ENCODE measurements at places on chromosomes 12 and 14.
A peak's percentile ranks its signal among the peaks of the same experiment; 100 is the strongest.

- no peak for DNase-seq
These were observed 36.2 kb downstream of the CHGA start for GRCh38 chr14:92959189-92959531.

GRCh38 chr12:50589650-50590435, 85.1 kb downstream of the DIP2B start:
- DNase-seq, result peak; percentile 41

- DNase-seq, result no peak
These were observed 191.4 kb downstream of the TTC7B start for GRCh38 chr14:90624732-90625400.

DNA sequence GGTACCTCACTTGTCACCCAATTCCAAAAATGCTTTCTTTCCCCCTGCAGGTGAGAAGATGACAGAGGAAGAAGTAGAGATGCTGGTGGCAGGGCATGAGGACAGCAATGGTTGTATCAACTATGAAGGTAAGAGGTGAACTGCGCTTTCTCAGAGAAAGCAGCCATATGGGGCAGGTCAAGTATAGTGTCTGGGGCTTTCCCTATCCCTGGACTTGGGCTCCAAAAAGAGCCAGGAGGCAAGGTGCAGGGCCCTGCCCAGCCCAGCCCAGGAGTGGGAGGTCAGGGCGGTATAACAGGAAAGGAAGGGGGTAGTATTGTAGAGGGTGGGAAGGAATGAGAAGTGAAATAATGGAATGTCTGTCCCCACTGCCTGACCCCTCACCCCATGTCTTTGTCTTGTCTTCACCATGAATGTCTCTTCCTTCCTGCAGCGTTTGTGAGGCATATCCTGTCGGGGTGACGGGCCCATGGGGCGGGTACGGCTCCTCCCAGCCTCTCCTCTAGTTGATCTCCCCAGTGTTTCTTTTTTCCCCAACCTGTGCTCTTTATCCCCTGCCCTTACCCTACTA, 2.1 kb downstream of the MYL6 start:
- no peak for DNase-seq

GRCh38 chr12:78418919-78419318, 445.7 kb upstream of the SYT1 start:
- no peak for DNase-seq

GRCh38 chr14:71589609-71590008, 342.6 kb upstream of the RGS6 start:
- DNase-seq, result no peak

DNA sequence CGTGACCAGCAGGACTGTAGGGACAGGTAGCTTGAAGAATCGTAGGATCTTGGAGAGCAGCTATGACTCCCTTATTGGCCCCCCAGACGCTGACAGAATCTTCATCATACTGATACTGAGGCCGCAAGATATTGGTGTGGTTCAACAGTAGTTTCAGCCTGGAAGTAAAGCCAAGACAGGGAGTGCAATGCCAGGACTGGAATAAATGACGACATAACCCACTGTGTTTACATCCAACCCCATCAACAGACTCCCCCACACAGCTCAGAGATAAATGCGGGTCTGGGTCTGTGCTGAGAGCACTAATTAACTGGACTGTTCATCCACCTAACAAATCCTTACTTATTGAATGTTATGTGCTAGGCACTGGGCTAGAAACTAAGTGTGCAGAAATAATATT, 16.6 kb downstream of the NOXRED1 start:
- no peak for DNase-seq

DNA sequence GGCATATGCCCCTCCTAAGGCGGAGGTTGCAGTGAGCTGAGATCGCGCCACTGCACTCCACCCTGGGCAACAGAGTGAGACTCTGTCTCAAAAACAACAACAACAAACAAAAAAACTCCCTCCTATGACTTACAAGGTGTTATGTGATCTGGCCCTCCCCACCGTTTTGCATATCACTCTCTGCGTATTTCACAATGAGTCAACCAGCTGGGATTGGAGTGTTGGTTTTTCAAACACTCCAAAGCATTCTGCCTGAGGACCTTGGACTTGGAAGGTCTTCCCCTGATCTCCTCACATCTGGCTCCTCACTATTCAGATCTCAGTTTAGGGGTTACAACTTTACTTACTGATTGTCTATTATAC, 14.0 kb downstream of the MANSC1 start:
- no peak for DNase-seq

GRCh38 chr12:57011438-57012424, 4.6 kb downstream of the TAC3 start:
- no peak for DNase-seq

DNA sequence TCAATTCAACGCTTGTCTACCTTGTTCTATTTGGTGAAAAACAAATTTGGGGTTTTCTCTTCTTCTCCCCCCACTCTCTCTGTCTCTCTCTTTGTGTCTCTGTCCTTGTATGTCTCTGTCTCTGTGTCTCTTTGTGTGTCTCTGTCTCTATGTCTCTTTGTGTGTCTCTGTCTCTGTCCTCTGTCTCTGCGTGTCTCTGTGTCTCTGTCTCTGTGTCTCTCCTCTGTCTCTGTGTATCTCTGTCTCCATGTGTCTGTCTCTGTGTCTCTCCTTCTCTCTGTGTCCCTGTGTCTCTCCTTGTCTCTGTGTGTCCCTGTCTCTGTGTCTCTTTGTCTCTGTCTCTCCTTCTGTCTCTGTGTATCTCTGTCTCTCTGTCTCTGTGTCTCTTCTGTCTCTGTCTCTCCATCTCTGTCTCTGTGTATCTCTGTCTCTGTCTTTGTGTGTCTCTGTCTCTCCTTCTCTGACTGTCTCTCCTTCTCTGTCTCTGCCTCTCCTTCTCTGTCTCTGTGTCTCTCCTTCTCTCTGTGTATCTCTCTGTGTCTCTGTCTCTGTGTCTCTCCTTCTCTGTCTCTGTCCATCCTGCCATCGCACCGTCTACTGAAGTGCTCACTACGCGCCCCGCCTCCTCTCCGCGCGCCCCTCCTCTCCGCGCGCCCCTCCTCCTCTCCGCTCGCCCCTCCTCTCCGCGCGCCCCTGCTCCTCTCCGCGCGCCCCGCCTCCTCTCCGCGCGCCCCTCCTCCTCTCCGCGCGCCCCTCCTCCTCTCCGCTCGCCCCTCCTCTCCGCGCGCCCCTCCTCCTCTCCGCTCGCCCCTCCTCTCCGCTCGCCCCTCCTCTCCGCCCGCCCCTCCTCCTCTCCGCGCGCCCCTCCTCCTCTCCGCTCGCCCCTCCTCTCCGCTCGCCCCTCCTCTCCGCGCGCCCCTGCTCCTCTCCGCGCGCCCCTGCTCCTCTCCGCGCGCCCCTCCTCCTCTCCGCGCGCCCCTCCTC, 12.8 kb downstream of the LRCOL1 start:
- DNase-seq, result no peak

- DNase-seq, result no peak
These were observed 95.2 kb downstream of the EGLN3 start for GRCh38 chr14:33855672-33856071.

GRCh38 chr12:54039417-54040147, 6.7 kb downstream of the HOXC5 start:
- no peak for DNase-seq

DNA sequence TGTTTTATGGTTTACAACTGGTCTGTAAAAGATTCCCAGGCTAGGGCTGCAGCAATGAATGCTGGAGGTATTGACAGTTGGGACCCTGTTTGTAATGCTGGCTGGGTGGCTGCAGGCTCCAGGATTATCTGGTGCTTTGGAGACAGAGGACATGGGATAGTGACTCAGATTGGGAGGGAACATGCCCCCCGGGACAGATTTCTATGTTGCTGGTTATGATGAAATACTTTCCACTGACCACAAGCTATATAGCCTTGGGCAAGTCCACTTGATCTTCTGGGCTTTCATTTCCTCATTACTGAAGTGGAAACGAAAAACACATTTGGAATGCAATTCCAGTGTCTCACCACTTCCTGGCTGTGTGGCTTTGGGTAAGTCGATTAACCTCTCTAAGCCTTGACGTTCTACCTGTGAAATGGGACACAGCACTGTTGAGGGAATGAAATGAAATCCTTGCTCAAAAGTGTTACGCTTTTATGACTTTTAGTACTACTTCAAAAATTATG, 6.3 kb upstream of the TPCN1 start:
- DNase-seq, result peak; percentile 84

GRCh38 chr14:98172243-98172778, 1099.7 kb downstream of the BCL11B start:
- no peak for DNase-seq

- DNase-seq, result peak; percentile 77
These were observed 1.6 kb downstream of the CTDSP2 start for GRCh38 chr12:57844709-57845477.

DNA sequence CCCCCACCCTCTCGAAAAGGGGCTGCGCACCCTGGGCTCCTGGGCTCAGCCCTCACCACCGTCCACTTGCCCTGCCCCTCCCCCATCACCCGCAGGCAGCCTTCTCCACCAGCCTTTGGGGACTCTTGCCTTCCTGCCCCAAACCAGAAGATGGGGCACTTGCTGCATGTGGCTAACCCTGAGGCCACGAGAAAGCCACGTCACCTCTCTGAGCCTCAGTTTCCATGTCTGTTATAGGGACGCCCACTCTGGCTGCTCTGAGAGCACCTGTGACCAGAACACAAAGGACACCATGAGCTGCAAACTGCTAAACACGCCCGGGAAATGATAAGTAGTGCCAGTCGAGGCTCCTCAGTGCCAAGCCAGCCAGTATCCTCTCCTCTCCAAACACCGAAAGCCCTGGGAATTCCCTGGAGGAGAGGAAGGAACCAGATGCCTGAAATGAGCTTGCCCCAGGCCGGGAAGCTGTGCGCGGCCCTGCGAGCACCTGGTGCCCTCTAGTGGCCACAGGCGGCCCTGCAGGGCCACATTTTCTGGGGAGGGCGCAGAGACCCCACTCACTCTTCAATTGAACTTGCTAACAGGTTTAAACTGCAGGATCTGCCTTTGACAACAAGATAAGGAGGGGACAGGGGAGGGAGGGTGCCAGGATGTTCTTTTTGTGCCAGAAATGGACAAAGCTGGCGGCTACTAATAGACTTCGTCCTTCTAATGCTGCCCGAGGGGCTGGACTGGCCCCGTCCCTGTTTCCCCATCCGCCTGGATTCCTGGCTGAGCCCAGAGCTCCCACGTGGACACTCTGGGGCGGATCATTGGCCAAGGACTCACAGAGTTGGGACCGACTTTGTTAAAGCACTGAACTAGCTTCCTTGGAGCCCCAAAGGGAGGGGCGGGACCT, 10.2 kb upstream of the SERPINA9 start:
- DNase-seq, result peak; percentile 72

- peak; percentile 65 for DNase-seq
These were observed 54.3 kb downstream of the CLMN start for GRCh38 chr14:95265106-95266094.

GRCh38 chr12:88793096-88793495, 212.8 kb upstream of the KITLG start:
- DNase-seq, result no peak

DNA sequence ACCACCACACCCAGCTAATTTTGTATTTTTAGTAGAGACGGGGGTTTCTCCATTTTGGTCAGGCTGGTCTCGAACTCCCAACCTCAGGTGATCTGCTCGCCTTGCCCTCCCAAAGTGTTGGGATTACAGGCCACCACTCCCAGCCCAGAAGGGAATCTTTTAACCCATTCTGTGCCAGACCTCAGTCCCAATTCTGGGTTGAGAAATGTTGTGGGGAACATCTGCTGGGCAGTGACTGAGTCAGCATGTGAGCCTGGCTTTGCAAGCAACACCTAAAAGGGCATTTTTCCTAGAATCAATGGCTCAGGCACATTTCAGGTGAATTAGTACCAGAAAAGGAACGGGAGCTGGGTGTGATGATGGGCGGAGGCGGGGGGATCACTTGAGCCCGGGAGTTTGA, 7.6 kb upstream of the SPATS2 start:
- DNase-seq, result no peak

DNA sequence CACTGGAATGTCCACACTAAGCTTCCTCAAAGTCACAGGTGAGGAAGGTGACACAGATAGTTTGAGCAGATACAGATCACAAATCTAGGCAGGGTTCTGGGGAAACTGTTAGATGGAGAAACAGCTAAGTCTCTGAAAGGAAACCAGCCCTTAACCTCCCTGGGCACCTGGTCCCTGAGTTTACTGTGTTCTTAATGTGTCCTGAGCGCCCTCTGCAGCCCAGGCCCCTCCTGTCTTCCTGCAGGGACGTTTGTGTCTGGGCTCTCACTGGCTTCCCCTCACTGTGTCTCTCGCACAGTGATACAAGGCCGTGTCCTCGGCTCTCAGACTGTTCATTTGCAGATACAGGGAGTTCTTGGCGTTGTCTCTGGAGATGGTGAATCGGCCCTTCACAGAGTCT, 684.3 kb downstream of the TMEM121 start:
- no peak for DNase-seq

GRCh38 chr14:106201376-106201775, 675.0 kb downstream of the TMEM121 start:
- DNase-seq, result no peak

DNA sequence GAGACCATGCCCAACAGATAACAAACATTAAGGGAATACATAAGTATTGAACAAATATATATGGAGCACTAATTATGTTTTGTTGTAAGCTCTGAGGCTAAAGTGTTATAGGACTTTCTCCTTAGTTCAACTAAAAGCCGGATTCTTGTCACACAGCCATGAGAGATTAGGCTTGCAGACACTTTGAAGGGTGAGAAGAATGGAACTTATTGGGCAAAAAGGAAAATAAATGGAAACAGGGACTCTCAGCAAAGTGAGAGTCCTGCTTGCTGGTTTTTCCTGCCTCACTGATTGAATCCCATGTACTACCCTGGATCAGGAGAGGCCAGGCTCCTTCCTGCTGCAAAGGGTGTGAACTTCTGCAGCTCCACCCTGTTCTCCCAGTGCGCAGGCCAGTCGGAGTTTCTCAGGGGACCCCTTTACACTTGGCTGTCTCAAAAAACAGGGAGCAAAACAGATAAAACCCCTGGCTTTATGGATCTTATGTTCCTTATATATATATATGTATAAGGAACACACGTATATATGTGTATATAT, 77.1 kb upstream of the FUT8 start:
- DNase-seq, result no peak

DNA sequence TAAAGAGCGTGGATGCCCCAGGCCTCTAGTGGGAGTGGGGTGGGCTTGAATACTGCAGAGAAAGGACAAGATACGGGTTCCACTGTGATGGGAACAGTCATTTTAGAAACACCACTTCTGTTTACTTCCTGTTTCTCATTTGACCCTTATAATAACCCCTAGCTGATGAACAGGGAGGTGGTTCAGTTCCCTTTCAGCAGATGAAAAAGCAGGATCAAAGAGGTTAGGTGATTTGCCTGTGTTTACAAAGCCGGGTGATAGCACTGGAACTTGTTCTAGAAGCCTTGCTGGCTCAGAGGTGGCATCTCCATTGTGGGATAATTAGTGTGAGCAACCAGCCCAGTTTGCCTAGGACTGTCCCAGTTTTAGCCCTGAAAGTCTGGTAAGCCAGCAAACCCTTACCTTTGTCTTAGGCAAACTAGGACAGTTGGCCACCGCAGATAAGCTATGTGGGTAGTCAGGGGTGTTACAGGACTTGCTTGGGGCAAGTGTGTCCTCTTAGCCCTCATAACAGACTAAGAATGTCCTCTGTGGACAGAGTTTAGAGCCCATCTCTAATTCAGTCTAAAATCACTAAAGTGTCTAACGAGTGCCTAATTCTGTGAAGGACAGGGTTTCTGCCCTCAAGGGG, 7.5 kb upstream of the LRP1-AS start:
- no peak for DNase-seq

- no peak for DNase-seq
These were observed 507.5 kb downstream of the NAV3 start for GRCh38 chr12:78338054-78338785.

Data from H54 (cell line).